CD4-positive, alpha-beta T cell (primary cell): ENCODE measurements at places on chromosomes 4 and X.

DNA sequence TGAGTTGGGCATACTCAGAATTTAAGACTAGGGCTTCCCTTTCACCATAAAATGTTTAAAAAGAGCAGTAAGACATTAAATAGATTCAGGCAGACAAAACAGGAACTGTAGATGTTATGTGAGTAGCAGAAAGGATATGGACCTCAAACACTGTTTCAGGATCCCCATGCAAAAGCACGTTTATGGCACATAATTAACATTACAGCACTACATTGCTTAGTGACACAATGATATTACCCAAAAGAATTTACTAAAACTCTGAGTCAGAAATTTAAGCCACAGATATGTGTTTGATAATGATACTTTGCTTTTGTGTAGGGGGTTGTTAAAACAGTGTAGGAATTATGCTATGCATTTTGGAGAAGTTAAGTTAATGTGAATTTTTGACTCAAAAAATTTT lies 266.3 kb downstream of the PDGFC start:
- no peak for DNase-seq

DNA sequence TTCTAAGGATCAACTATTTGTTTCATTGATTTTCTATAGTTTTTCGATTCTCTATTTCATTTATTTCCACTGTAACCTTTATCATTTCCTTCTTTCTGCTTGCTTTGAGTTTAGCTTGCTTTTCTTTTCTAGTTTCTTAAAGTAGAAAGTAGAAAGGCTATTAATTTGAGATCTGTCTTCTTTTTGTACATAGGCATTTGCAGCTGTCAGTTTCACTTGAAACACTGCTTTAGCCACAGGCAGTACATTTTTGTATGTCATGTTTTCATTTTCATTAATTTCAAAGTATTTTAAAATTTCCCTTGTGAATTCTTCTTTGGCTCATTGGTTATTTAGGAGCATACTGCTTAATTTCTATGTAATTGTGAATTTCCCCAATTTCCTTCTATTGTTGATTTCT lies 152.2 kb downstream of the SH3KBP1 start:
- no peak for DNase-seq

- DNase-seq = no peak
Measured at GRCh38 chr4:41057467-41057866, 156.9 kb downstream of the APBB2 start.

DNA sequence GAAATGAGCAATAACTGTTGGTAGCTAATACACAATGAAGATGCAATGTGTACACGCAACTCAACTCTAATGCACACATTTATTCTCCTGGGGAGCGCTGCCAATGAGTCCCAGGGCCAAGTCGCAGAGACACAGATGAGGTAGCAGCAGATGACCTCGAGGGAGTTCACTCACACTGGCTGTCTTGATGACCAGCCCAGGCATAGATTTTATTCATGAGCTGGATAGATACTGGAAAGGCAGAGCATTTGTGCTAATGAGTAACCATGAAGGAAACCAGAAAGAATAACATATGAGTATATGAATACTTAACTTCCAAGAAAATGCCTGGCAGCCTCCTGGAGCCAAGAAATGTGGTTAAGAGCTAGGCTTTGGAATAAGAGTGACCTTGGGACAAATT lies 42.3 kb downstream of the RASL11B start:
- DNase-seq = no peak

DNA sequence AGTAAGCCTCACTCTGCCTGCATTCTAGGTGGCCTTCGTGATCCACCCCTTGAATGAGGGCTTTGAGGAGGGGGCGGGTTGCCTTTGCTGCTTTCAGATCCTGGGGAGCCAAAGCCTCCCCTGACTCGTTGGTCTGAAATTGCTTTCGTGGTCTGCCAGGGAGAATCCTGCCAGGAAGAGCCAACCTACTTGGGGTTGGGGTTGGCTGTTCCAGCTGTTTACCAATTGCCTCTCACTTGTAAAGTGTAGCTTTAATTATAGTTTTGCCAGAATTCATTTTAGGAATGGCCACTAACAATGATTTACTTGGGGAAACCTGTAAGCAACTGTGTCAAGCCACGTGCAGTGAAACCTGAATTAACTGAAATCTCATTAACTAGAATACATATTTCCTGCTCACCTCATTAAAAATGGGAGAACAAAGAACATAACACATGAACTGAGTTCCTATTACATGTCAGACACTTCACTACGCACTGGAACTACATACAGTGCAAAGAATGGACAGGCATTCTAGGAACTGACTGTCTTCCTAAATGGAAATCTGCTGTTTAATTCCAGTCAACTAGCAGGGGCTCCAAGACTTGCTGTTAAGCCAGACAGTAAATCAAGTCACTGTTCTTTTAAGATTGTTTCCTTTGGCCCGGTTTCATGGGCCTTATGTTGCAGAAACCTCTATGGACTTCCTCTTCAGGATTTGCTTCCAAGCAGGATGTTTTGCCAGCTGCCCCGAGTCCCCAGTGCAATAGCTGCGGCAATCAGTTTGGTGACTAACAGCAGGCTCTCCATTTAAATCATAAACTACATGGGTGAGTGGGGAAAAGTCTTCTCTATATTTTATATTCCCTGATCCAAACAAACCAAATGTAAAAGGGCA lies 16.4 kb upstream of the NKRF start:
- no peak for DNase-seq

DNA sequence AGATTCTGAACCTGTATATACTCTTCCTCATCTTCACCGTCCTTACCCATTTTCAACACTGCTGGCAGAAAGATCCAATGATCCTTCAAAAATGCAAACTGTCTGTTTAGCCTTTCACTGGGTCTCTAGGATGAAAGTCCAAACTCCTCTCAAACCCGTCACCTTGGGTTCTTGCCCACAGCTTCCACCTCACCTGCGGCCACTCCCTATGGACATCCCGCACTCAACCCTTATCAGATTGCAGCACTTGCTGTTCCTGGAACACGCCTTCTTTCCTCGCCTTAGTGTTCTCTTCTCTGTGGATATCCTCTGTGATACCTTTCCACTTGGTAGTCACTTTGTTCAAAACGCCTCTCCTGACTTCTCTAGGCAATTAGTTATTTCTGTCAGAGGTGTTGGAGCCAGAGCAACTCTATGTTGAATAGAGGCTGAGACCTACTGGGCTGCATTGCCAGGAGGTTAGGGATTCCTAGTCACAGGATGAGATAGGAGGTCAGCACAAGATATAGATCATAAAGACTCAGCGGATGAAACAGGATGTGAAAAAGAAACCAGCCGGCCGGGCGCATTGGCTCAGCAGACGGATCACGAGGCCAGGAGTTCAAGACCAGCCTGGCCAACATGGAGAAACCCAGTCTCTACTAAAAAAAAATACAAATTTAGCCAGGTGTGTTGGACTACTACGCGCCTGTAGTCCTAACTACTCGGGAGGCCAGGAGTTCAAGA lies 4.2 kb upstream of the NOCT start:
- DNase-seq = no peak

GRCh38 chrX:19272452-19272851 lies 71.3 kb upstream of the PDHA1 start:
- DNase-seq = no peak

- peak; percentile 30 for DNase-seq
Measured at GRCh38 chrX:107676559-107677378, 48.5 kb downstream of the PRPS1 start.

DNA sequence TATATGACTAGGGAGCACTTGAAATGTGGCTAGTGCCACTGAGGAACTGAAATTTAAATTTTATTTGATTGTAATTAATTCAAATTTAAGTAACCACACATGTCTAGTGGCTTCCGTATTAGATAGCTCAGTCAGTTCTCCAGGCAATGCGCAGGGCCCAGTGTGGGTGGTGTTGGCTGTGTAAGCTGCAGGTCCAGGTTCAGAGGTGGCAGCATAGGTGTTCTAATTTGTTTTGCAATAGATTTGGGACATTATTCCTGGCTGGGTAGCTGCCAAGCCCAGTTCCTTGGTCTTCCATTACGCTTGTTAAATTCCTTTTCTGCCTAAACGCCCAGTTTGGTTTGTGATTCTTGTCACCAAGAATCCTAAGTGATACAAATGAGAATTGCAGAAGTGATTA lies 79.5 kb downstream of the FAM184B start:
- no peak for DNase-seq

- DNase-seq = no peak
Measured at GRCh38 chr4:119672086-119672485, 43.5 kb upstream of the PDE5A start.

DNA sequence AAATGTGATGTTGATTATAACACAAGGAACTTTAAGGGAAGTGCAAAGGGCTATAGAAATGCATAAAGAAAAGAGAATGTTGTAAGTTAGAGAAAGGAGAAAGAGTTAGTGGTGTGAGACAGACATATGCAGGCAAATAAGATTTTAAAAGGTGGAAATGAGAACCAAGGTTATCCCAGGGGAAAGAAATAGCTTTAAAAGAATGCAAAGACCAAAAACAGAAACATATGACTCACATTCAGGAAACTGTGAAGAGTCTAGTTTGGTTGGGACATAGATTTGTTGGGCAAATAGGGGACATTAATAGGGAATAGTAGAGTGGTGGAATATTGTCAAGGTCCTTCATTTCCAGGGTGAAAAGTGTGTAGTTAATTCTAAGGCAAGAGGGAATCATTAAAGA lies 52.4 kb downstream of the MAPK10 start:
- DNase-seq = no peak

DNA sequence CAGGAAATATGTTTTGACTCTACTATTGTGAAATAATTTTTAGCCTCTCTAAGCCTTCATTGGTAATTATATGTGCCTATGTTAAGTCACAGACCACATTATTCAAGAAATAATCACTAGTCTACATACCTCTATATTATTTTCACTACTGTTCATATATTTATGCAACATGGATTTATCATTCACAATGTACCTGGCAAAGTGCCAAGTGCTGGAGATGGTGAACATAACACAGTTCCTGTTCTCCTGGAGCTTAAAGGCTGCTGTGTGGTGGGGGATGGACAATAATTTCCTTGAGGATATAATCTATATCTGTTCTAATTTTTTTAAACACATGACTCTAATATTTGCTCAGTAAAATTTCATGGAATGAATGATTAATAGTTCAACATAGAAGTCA lies 527.7 kb upstream of the CXorf51A start:
- DNase-seq = no peak

GRCh38 chr4:78734441-78735162 lies 41.5 kb upstream of the BMP2K start:
- DNase-seq = no peak

- no peak for DNase-seq
Measured at GRCh38 chrX:84322083-84322827, 134.3 kb upstream of the RPS6KA6 start.

DNA sequence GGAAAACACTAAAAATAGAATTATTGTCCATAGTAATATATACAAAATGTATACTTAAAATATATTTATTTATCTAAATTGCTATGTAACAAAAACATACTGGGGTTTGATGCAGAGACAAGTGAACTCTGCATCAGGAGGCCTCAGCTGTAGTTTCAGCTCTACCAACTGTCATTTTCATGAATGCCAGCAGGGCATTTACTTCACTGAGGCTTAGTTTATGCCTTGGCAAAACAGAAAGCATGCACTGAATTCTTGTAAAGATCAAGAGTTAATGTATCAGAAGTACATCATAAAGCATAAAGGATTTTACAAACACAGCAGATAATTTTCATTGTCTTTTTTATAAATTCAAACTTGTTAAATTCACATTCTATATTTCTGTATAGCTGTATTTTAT lies 577.0 kb downstream of the C4orf33 start:
- DNase-seq = no peak

GRCh38 chr4:184384810-184385557 lies 89.4 kb downstream of the IRF2 start:
- DNase-seq = no peak

GRCh38 chr4:14434916-14435315 lies 567.4 kb upstream of the CPEB2 start:
- no peak for DNase-seq

GRCh38 chr4:141713771-141714445 lies 77.5 kb downstream of the IL15 start:
- no peak for DNase-seq

- no peak for DNase-seq
Measured at GRCh38 chrX:50813843-50814661, at the start of gene SHROOM4. TSS of gene SHROOM4 (minus strand) at chrX:50814194. CDS start at chrX:50814018, 176 bp downstream.

- DNase-seq = no peak
Measured at GRCh38 chrX:2224161-2224560, 276.6 kb downstream of the DHRSX start.

DNA sequence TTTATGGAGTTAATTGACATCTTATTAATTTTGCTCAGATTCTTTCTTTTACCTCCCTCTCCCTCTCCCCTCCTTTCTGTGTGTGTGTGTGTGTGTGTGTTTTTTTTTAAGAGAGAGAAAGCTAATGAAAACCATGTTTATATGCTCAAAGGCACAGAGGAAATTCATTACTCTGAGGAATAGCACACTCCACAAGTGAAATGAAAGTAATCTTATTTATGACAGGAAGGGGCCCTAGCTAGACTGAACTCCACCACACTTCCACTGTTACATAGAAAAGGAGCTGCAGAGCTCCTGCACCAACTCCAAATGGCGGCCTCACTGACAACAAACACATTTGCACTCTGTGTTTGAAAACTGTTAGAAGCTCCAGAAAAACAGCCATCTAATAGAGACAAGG lies 150.6 kb downstream of the RASL11B start:
- DNase-seq = no peak

DNA sequence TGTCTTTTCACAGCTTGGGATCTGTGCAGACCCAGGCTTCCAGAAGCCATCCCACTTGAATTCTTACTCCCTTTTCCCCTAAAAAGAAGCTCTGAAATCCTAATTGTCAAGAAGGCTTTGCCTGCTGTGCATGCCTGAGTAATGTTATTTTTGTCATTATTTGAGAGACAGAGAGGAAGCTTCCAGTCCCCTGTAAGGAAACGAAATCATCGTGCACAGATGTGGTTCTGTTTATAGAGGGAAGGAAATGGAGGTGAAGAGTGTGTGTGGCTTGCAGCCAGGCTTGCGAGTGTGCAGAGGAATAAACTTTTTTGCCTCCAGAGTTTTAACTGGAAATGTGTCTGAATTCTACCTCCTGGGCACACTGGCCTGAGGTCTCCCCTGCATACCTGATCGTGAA lies 70.2 kb downstream of the TBL1X start:
- DNase-seq = no peak

DNA sequence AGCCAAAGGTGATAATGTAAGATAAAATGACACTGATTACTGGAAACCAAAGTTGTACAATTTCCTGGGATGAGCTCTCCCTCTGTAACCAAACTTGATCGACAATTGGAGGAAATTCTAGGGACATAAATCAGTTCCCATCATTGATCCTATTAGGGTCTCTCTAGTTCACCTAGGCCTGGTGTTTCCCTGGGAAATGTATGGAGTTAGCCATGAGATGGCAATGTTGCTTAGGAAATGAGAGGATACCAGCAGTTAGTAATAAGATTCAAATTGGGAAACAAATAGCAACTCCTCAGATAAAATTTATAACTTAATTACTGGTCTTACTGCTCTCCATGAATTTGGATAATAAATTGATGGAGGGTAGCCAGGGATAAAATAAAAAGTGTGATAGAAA lies 52.2 kb downstream of the SPATA18 start:
- DNase-seq = no peak

GRCh38 chr4:176708771-176709311 lies 83.9 kb downstream of the VEGFC start:
- no peak for DNase-seq
